Cerebellar nuclear complex (tissue), 1 donor: ENCODE measurements at places on chromosomes 2 and 18.

DNA sequence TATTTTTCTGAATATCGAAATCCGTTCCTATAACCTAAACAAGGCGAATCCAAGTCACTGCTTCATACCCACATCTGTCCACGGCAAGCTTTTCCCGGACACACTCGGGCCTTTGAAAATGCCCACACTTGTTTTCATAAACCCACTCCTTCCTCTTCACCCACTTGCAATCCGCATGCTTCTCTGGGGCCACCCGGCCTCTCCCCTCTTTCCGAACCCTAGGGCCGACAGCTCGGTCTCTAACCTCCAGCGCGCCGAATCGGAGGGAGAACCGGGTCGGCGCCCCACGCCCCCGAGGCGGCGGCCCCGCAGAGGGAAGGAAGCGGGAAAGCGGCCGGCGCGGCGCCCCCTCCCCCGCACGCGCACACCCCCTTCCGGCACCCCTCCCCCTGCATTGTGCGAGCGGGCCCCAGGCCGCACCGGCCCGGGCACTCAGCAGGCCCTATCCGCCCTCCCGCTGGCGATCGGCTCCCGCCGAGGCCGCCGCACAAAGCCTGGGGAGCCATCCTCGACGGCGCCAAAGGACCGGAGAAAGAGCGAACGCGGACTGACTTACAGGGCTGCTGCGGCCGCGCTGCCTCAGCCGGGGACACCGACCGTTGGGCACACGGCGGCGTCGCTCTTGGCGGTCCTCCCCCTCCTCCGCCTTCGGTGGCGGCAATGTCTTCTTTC is 467 bp downstream of the PUM2 start:
- no peak for DNase-seq

GRCh38 chr2:86787736-86788135 is 3.0 kb downstream of the CD8A start:
- no peak for DNase-seq

- DNase-seq, result no peak
Measured at GRCh38 chr2:201730651-201731285, 32.3 kb upstream of the MPP4 start.

DNA sequence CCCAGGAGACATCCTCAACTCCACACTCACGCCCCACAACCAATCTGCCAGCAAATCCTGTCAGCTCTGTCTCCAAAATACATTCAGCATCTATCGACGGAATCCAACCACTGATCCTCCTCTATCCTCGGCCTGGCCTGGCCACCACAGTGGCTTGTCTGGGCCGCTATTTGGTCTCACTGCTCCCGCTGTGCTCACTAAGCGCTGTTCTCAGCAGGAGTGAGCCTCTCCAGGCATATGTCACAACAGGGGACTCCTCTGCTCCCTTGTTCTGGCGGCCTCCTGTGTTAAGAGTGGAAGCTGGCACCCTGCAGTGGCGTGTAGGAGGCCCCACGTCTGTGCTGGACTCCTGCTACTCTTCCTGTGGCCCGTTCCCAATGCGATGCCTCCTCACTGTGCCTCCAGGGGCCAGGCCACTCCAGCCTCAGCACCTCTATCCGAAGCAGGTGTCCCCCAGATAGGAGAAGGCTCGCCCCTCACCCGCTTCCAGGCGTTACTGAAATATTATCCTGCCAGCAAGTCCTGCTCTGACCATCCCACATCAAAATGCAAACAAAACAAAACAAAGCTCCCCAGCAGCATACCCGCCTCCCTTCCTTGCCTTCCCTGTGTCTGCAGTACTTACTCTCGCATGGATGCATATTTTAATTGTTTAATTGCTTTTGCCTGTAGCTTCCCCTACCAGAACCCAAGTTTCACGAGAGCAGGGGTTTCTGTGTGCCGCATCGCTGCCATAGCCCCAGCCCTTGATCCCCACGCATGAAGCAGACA is 39.9 kb downstream of the CENPO start:
- DNase-seq, result no peak

DNA sequence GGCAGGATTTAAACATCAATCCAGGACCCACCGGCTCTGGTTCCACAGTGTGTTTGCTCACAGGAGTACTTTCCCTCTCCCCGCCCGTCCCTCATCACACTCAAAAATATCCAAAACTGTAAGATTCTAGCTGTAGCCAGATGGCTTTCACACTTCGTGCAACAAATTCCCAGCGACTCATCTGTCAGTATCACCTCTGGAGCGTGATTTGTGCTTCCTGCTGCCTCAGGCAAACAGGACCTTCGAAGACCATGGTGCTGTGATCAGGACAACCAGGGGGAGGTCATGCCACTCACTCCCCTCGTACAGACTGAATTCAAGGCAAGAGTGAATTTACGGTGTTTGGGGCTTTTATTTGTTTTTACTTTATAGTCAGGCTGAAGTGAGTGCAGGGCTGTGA is 154.5 kb upstream of the PID1 start:
- DNase-seq, result no peak

GRCh38 chr18:21963336-21963735 is 206.1 kb upstream of the GATA6 start:
- DNase-seq, result no peak

DNA sequence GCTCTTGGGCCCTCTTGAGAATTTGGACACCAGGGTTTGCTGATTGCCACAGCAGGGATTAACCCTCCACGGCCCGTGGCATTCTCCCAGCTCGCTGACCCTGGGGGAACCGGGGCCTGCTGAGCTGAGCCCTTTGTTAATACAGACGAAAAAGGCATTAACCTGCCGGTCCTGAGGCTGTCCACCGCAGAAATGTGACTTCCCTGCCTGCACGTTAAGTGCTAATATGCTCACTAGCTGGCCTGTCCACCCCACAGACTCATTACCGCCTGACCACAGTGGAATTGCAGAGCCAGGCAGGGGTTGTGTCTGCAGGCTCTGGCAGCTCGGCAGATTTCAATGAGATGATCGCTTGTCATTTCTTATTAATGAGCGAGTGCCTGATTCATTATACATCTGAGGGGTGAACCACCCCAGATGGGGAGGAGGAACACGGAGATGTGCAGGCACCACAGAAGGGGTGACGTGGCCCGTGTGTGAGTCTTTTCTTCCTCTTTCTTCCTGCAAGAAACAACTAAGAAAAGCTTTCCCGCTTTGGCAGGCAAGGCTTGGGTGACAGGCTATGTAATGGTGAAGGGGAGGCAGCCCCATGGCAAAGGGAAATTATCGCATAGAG is 126.0 kb downstream of the GLI2 start:
- DNase-seq, result no peak

DNA sequence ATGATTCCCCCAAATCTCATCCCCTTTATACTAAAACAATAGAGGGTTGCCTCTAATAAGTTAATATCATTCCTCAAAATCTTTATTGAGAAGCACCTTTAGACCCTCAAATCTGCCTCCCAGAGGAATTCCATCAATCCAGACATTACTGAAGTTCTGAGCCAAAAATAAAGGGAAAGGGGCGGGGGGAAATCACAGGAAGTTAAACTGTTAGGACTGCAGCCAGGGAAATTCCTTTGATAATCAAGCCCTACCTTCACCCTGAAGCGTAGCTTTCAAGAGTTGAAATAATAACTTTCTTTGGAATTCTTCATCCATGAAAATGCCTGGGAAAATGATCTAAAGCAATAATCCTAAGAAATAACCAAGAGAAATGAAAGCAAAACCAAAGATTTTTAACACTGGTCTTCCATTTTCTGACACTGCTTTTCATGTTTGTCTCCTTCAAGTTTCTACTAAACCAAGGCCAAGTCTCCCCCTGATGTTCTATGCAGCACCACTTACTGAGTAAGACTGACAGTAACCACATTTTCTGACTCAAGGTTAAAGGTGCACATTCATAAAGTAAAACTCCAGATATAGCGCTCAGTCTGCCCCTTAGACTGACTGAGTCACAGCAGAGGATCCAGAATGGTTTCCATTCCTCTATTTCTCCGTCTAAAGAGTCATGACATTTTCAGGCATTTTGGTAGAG is 78.2 kb downstream of the TCF4 start:
- no peak for DNase-seq

- no peak for DNase-seq
Measured at GRCh38 chr18:35807811-35808335, 164.6 kb upstream of the RMP24 start.

GRCh38 chr2:74372674-74373073 is 7.4 kb downstream of the DCTN1 start:
- no peak for DNase-seq

GRCh38 chr2:85160966-85161960 is 28.1 kb downstream of the TCF7L1 start:
- no peak for DNase-seq

- no peak for DNase-seq
Measured at GRCh38 chr2:194104687-194105086, 1552.3 kb upstream of the SLC39A10 start.

- no peak for DNase-seq
Measured at GRCh38 chr2:170991398-170992182, 62.5 kb downstream of the GORASP2 start.

GRCh38 chr2:1979138-1979537 is 234.8 kb upstream of the PXDN start:
- no peak for DNase-seq

- DNase-seq, result no peak
Measured at GRCh38 chr2:216504376-216504762, 5.7 kb downstream of the RPL37A start.

DNA sequence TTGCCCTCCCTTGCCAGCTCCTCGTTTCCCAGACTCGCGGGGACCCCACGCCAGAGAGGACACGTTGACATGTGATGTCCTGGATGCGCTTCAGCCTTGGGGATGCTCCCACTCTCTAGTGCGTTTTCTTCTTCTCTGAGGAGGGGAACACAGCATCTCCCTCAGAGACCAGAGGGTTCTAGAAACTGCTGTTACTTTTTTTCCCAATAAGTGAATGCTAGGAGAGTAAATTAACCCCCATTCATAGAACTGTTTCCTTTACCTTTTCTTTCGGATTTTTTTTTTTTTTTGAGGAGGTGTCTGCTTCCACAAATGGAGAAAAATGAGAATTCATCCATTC is 370 bp upstream of the EFEMP1 start:
- DNase-seq, result no peak

DNA sequence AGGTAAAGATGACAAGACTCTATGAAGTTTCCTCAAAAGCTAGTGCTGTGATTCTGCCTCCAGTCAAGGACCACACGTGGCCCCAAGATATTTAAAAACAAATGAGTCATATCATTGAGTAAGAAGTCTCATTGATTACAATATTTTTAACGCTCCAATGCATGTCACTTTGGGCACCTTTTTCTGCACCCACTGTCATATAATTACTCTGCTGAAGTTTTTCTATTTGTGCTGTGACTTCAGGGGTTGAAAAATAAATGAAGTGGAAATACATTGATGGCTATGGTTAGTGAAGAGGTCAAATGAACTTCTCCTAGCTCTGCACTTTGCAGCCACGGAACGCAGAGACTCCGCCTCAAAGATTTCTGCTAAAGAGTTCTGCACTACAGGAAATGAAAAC is 344.3 kb upstream of the KYNU start:
- DNase-seq, result no peak

DNA sequence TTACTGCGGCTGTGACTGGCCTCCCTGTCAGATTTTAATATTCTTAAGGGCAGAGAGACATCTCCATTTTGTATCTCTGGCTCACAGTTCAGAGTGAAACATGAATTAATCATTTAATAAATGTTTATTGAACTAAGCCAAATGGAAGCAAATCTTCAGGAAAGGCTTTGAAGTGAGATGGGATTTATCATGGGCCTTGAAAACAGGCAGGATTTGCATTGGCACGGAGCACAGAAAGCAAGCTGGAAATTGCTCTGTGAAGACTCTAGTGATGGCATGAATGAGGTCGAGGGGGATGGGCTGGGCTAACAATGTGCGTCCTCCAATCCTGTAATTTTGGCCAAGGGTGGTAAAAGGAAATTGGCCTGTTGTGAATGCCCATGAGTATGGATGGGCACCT is 369.8 kb upstream of the SOX11 start:
- no peak for DNase-seq

GRCh38 chr18:23585897-23586248 is 433 bp downstream of the NPC1 start:
- no peak for DNase-seq

DNA sequence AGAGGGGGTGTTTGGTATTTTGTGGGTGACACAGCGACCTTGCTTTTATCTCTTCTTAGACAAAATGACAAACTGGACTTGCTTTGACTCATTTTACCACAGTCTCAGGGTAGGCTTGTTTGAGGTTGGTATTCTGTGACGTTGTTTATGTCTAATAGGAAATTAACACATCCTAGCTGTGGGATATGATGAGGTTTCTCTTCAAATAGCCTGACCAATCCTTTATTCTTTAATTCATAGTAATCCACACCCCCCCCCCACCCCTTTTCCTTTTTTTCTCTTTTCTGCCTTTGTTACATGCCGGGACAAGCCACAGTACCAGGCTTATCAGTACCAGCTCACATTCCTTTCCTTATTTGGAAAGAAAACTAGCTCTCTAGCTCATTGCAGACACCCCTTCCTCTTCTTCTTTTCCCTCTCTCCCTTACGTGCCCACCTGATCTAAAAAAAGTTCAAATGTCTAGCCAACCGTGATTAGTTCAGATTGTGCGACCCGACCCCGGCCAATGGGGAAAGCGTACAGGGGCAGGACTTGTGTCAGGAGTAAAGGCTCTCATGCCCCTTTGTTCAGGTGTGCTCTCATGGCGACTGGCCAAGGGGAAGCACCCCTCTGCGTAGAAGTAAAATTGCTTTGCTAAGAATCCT is 52.2 kb upstream of the PTPRM start:
- no peak for DNase-seq

GRCh38 chr2:71603311-71603811 is 150.0 kb downstream of the DYSF start:
- no peak for DNase-seq

- no peak for DNase-seq
Measured at GRCh38 chr2:225428360-225428759, 28.9 kb downstream of the NYAP2 start.

- DNase-seq, result no peak
Measured at GRCh38 chr2:230443541-230443940, 27.5 kb downstream of the SP100 start.

DNA sequence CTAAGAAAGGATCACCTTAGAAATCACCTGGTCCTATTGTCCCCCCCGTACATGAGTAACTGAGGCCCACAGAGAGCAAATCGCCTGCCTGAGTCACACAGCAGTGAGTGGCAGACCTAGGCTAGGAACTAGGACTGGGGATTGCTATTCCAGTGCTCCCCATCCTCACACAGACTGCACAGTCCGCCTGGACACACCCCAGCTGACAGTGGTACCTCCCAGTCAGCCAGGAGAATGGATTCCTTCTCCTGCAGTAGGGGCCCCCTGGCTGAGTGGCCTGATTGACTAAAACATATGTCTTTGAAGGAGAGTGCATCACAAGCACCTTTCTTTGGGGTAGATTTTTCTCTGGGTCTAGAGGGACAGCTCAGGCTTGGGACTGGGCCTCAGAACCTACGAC is 32.4 kb upstream of the SLC35F6 start:
- DNase-seq, result no peak
